Thoracic aorta (tissue), 2 donors: ENCODE measurements at places on chromosomes 2 and 18.

- no peak for DNase-seq
Measured at GRCh38 chr2:88866756-88867155, 175.3 kb downstream of the RPIA start.

DNA sequence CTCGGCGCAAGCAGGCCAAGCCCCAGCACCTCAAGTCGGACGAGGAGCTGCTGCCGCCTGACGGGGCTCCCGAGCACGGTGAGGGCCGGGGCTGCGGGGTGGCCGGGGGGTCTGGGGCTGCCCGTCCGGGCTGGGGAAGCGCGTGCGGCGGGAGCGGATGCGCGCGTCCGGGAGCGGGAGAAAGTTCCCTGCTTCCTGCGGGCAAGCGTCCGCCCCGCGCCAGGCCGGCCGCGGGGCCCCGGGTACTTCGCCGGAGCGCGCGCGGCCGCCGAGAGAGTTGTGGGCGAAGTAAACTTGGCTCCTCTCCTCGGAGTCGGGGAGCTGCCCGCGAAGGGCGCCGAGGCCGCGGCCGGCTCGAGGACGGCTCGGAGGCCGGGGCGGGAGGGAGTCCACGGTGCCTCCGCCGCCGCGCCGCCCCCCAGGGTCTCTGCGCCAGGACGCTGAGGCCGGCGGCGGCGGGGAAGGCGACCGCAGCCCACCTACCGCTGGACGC is 707 bp downstream of the SALL3 start:
- DNase-seq: no peak

DNA sequence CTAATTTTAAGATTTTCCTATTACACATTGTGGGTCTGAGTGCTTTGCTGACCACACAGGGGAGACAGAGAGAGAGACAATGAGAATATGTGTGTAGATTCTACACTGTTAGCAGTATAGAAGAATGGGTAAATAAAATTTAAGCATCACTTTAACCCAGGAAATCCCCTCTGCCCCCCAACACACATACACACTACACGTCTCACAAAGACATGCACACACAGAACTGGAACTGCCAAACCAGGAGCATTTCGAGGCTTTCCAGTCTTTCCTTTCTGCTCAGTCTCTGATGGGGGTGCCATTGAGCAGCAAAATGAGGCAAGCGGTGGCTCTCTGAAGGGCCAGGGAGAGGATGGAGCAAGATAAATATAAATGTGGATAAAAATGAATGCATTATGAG is 2.5 kb downstream of the MERTK start:
- no peak for DNase-seq

GRCh38 chr2:237964578-237965404 is 2.0 kb upstream of the UBE2F start:
- no peak for DNase-seq

- DNase-seq: no peak
Measured at GRCh38 chr18:22559414-22560274, 141.9 kb upstream of the CTAGE1 start.

DNA sequence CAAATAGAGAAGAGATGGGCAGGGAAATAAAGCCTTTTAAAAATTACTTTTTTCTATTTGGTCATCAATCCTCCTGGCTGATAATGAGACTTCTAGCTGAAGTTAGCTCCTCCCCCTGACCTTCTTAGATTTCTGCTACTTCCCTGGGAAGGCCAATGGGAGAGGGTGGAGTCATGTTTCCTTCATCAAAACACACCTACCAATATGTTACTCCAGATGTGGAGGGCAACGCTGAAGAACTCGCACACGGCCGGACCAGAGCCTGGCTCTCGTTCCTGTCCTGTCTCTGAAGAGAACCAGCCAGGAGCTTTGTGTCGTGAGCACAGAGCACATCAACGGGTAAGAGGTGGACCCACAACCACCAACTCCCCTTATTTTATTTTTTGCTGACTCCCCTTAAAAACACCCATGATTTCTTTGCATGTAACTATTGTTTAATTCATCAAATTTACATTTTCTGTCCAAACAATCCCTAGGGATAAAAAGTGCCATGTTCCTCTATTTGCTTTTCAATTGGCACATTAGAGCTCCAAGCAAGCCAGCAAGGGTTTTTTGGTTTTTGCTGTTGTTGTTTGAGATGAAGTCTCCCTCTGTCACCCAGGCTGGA is 94.9 kb downstream of the ADD2 start:
- no peak for DNase-seq

DNA sequence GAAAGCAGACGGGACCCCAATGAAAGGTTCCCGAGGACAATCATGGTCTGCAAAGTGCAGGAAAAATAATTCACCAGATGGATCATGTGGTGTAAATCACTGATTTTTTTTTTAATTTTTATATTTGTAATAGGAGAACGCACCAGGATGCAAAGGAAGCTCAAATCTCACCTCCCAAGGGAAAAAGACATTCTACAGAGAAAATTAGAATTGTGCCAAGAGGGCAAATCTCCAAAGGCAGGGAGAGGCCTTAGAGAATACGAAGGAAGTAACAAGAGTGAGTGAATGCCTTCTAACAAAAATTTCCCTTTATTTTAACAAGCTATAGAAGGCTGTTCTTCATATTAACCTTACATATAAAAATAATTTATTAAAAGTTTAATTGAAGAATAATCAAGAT is 90.9 kb downstream of the ANKRD44 start:
- DNase-seq: no peak

DNA sequence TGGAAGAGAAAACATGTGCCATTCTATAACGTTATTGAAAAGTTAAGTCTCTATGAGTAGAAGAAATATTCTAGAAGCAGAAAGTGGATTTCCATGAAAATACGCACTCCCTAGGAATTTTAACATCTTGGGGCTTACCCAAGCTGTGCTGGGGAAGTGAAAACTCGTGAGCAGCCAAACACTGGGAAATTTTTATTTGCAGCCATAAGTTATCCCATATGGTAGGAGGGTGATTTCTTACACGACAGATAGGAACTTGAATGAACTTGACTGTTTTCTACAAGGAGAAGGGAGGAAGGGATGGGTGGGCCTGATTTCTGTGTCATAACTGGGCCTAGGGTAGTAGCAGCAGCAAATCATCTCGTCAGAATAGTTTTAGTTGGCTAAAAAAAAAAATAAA is 272.6 kb downstream of the ETAA1 start:
- no peak for DNase-seq

DNA sequence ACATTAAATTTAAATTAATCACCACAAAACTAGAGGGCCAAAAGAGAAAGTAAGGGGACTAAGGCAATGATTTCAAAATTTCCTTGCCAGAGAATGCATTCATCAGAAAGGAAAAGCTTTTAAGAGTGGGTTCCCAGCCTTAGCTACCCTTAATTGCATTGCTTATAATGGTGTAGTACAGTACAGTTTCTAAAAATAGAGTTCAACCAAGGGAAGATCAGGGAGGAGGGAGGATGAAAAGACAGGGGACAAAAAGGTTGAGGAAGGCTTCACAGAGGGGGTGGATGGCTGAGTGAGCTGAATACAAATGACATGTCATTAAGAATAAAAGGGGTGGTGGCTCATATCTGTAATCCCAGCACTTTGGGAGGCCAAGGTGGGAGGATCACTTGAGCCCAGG is 119.9 kb downstream of the RBMS1 start:
- DNase-seq: no peak

DNA sequence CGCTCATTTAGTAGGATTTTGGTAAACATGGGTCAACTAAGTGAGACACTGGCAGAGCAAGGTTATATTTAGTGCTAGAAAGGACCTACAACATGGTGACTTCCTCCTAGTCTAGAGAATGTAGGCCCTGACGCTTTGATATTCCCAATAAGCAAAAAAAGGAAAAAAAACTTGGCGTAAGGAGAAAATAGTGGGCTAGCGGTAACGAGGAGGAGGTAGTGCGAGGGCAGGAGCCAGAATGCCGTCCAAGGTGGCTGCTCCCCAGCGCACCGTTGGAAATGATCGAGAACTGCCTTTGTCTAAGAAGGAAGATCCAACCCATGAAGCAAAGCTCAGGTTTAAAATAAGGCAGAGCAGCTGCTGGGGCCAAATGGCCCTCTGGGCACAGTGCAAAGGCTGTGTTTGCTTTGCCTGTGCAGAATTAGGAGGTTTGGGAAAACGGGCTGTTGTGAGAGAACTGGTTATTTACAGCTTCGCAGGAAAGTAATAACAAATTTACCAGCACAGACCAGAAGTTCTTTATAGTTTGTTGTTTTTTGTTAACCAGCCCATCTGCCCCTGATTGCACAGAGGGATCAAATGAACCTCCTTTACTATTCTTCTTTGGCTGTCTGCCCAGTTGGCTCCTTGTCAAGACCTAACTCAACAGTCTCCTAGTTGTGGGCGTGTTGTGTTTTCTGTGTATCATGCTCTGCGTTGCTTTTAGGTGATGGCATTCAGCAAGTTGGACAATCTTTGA is 86.6 kb downstream of the ITGB1BP1 start:
- DNase-seq: no peak

DNA sequence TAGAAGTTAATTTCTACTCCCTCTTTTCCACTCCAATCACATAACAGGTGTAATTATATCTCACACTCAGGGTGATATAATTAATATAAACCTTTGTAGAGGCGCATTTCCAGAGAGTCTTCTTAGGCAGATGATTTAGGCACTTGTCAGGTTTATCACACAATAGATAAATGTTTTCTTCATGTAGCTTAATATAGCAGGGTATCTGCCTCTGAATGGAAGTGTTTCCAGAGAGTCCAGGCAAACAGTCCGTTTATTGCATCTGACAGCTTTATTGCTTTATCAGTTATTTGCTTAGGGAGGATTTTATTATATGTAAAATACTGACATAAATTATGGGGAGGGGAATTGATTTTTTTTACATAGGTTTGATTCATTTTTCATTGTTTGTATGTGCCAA is 766.3 kb downstream of the SLC4A3 start:
- no peak for DNase-seq

DNA sequence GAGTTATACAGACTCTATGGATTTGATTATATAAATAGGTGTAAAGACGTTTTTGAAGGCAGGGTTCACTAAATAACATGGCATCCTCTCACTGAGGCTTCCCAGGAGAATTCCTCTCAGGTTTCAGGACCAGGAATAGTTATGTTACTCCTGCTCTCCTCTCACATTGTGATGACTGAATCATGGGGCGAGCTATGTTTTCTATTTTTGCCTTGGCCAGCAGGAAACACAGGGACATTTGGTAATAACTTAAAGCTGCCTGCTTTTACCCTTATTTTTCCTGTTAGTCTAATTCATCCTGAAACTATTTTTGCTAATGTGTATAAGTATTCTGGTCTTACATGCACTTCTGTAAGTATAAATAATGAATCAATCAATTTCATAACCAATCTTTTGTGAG is 115.3 kb upstream of the ITGB6 start:
- no peak for DNase-seq

DNA sequence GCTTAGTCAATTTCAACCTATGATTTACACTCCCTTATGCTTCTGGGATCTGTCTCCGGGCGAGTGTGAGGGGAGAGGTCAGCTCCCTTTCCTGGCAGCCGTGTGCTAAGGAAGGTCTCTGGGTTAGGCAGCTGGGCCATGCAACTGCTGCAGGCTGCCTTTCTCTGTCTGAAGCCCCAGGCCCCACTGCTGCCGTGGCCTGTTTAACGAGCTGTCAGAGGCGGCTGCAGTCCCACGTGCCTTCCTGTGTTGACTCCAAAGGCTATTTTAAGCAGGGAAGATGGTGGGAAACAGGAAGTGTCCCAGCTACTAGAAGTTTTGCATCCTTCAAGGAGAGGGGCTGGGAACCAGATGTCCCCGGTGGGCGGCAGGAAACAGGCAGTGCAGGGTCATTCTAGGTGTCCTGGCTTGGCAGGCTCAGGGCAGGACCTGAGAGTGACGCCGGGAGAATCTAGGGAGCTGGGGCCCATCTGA is 186.4 kb downstream of the TNS1 start:
- no peak for DNase-seq

DNA sequence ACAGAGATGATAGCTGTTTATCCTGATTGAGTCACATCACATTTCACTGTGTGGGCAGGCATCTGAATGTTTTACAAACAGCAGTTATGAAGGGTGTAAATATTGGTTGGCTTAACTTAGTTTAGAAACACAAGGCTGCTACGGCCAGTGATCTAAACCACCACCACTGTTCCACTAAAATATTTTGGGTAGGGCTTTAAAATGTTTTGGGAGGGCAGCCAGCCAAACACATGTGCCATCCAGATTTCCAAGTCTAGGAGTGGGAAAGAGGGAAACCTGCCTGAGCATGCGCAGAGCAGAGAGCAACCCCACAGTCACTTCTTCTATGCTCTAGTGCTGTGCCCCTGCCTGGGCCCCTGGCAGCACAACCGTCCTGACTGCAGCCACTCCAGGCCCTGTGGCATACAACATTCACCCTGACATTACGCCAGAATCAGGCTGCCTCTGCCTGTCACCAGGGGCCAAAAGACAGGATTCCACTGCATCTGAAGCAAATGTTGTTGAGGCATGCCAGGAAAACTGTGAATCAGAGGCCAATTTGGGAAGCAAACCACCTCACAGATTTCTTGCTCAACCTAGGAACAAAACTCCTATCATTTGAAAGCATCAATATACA is 74.8 kb upstream of the COL5A2 start:
- DNase-seq: peak; percentile 23

DNA sequence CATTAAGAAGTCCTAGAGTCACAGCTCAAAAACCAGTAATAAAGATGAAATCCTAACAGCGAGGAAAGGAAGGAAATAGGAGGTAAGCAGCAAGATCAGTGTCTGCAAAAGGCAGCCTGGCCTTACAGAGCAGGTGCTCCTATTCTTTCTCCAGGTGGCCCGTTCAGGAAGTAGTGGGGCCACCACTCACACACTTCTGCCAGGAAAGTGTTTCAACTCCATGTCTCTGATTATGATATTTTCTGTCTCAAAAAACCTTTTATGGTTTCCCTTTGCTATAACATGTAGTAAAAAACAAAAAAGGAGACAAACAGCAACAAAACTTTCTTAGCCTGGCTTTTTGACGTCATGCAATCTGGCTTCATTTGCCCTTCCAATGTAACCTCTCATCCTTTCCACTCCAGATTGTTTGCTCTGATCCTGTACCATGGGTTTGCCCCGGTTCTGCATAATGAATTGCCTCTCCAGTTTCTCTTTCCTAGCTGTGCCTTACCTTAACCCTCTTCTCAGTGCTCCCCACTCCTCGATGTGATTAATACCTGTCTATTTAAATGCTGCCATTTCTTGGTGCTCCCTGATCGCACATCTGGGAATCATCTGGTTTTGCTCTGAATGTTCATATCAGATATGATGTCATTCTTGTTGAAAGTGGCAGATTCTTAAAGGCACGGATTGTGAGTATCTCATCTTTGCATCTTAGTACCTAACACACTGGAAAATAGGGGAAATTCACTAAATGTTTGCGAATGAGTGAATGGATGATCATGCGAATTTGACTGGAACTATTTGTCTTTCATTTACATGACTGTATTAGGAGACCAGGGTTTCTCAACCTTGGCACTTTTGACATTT is 50.6 kb upstream of the PTPRM start:
- no peak for DNase-seq

DNA sequence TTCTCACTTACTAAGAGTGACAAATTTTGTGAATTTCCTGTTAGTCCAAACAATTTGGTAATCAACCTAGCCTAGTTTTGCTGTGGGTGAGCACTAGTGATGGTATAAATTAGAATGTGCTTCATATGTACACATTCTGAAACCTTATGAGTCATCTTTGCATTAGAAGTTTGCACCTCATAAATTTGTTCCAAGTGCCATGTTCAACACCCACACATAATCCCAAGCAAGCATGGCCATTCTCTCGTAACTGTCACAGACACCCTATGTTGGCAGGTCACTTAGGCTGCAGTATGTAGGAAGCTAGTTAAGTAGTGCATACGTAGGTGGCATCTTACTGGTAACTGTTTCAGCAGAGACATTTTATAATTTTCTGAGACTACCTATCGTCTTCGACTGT is 46.9 kb downstream of the NAB1 start:
- no peak for DNase-seq
